Activated T-helper 9 cell treated with anti-CD3 and anti-CD28 coated beads, Interleukin-2, amount 50 U/mL, for 16 hours (primary cell): ENCODE measurements at places on chromosomes 6 and 20.

DNA sequence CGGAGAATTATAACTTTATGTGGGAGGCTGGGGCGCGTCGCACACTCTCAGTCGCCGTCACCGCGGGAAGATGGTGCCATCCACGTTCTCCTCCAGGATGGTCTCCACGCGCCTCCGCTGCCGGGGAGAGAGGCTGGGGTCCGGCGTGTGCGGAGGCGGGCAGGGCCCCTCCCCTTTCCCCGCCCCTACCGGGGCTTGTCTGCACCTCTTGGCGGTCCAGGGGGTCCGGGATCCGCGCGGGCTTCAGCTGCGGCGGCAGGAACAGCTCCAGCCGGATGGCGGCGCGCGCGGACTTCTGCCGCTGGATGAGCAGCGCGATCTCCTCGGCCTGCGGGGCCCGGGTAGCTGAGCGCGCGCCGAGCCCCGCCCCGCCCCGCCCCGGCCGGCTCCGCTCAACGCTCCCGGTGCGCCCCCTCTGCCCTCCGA, 807 bp downstream of the LKAAEAR1 start:
- DNase-seq: peak; percentile 54

GRCh38 chr6:1763404-1763803, 153.7 kb downstream of the FOXC1 start:
- no peak for DNase-seq

DNA sequence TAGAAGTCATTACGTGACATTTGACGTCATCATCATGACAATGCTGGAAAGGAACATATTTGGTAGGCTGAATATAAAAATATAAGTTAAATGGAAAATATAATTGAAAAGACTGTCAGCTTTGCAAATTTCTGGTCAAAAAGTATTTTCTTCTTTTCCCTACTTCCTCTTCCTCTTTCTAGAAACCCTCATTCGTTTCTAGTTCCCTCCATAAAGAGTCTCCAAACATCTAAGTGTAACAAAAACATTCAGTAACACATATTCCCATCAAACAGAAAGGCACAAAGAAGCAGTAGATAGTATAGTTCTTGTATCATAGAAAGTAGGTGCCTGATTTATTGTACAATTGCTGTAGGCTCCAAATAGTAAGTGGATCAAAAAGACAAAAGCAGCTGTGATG, 150.8 kb upstream of the FAM83B start:
- DNase-seq: no peak

DNA sequence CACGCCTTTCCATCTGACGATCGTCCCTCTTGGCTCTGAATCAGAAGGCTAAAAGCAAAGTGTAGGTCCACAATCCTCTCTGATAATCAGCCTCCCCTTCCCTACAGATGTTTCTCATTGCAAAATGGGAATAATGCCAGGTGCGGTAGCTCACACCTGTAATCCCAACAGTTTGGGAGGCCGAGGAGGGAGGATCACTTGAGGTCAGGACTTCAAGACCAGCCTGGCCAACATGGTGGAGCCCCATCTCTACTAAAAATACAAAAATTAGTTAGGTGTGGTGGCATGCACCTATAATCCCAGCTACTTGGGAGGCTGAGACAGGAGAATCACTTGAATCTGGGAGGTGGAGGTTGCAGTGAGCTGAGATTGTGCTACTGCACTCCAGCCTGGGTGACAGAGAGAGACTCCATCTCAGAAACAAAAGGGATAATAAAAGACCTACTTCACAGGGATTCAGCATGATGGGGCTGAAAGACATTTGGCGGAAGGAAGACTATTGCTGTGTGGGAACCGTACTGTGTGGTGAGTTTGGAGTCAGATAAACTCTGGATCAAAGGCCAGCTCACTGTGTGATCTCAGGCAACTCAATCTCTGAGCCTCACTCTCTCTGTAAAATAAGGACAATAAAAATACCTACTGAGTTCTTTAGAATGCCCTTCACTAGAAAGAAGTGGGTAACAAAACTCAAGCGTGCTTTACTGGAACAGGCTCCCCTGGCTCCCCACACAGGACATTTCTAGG, 15.9 kb upstream of the SLC9A8 start:
- DNase-seq: no peak

DNA sequence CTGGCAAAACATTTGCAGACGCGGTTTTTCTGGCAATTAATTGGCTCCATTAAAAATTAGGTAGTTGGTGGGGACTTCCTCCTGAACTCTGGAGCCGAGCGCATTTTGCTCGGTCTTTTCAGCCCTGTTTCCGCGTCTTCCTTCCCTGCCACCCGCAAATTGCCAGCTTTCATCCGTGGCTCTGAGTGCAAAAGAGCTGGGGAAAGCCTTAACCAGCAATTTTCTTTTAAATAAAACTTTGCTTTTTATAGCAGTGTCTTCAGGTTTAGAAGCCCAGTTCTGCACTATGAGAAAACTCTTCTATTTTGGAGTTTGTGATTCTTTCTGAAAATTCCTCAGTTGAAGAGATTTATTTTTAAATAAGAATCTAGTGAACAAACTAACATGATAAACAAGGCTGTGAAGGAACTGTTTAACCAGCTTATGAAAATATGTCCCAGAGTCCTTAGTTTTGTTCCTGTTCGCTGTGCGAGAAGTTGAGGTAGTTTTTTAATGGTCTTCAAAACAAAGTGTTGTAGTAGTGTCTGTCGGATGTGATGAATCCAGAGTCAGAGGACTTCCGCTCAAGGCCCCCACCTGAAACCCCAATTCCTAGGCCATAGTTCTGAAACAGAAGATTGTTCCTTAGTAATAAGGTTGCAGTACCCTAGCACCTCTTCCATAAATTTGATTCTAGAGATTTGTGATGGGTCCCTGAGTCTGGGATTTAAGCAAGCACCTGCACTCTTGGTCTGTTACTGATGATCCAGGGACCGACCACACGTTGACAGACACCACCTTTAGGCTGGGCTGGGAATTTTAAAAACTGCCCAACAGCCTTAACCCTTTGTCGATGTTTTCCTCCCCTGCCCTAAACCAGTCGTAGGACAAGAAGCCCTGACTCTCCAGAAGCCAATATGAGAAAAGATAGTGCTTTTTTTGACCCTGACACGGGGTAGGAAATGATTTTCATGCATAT, 950 bp downstream of the KCTD20 start:
- DNase-seq: no peak

GRCh38 chr6:50706575-50706974, 6.8 kb upstream of the TFAP2D start:
- no peak for DNase-seq

DNA sequence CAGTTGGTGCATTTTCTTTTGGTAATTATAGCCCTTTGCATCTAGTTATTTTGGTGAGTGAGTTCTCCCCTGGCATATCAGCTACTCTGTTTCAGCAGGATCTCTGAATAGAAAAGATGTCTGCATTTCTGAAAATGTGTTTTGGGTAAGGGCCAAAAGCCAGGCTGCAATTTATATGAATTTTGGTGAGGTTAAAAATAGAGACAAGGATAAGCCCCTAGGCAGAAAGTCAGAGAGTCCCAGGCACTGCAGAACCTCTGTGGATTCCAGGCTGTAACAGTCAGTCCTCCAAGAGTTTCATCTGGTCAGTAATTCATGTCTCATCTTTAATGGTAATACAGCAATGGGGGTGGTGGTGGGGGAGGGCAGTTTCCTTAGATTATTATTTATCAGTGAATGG, 53.0 kb downstream of the HDGFL1 start:
- DNase-seq: no peak

DNA sequence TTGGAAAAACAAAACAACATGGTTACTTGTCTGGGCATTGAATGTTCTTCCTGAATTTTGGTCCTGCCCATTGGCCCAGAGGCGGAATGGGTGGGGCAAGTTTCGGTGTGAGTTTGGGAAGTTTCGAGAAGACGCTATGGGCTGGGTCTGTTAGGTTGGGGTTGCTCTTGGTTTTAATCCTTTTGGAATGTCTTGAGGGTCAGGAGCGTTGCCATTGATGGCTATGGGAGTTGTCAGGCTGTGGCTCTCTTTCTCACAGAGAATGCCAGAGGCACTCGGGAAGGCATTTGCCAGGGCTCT, 135.0 kb downstream of the LRRC1 start:
- DNase-seq: no peak

GRCh38 chr20:57579898-57580447, 19.1 kb downstream of the PCK1 start:
- no peak for DNase-seq

- no peak for DNase-seq
These were observed 428.2 kb downstream of the BMP2 start for GRCh38 chr20:7195704-7196103.

DNA sequence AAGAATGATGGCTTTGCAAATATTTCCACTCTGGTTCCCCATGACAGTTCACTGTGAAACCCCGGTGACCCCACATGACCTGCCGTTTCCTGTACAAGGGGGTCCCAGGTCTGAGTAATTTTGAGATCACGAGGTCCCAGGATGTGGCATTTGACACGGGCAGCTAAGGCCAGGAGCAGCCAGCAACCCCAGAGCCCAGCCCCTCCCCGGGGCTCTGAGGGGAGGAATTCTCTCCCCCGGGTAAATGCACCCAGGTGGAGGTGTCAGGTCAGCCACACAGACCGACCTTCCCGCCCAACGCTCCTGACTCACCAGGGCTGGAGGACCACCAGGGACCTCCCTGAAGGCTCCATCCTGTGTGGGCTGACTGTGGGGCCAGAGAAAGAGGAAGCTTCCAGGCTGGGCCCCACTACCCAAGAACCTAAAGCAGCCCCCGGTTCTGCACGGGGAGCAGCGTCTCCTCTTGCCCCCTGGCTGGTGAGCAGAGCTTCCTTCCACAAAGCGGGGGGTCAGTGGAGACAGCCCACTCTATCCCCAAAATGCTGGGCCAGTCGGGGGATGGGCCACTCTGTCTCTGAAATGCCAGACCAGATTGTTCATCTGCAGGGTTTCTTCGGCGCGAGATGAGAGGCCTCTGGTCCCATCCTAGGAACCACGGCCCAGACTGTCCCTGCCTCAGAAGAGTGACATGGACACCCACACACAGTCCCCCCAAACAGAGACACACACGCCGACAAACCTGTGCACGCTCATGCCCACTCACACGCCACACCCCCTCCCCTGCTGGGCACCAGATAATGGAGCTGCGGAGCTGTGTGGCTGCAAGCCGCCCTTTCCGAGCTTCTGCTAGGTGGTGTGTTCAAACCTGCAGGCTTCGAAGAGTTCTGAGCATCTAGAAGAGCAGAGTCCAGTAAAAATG, 23.4 kb upstream of the SLCO4A1 start:
- no peak for DNase-seq

DNA sequence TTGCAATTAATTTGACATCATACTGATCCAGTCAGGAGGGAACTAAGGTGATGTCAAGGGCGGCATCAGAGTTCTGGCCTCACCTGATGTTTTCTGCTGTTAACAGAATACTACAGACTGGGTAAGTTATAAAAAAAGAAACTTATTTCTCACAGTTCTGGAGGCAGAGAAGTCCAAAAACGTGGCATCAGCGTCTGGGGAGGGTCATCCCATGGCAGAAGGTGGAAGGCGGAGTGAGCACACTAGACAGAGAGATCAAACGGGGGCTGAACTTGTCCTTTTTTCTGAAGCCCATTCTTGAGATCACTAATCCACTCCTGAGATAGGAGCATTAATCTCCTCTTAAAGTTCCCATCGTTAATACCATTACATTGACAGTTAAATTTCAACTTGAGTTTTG, 3.3 kb upstream of the MTCH1 start:
- DNase-seq: no peak

DNA sequence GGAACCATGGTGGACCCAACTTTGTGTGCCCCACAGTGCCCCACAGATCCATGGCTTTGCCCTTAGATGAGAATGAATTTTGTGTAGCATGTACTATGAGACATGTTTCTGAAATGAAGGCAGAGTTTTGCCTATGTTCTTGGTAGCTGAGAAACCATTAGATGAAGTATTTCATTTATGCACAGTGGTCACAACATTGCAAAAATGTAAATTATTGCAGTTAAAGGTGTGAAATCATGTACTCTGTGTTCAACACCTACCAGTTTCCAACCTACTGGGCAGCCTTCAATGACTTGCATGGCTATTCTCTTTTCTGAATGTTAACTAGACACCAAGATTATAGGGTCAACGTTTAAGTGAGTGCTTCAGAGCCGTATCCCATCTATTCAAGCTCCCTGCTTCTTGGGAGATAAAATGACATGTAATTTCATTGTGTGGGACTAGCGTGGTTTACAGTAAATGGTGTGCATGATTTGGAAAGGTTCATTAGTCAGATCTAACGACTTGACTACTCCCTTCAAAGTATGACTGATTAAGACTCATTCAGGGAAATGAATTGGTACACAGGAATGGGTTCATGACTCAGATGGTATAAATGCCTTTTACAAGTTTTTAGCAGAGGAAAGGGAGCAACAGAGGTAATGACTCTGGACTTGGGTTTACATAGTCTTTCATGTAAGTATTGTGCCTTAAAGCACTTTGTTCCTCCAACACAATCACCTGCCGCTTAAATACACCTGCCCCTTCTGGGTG, 106.1 kb upstream of the AKIRIN2 start:
- no peak for DNase-seq

GRCh38 chr6:88763160-88763559, 200.3 kb downstream of the RNGTT start:
- no peak for DNase-seq

- DNase-seq: no peak
These were observed 10.4 kb upstream of the FRMD1 start for GRCh38 chr6:168089186-168090063.
